Activated CD8-positive, alpha-beta T cell treated with anti-CD3 and anti-CD28 coated beads for 36 hours (primary cell): ENCODE measurements at places on chromosomes 6 and 20.
A peak's percentile ranks its signal among the peaks of the same experiment; 100 is the strongest.

DNA sequence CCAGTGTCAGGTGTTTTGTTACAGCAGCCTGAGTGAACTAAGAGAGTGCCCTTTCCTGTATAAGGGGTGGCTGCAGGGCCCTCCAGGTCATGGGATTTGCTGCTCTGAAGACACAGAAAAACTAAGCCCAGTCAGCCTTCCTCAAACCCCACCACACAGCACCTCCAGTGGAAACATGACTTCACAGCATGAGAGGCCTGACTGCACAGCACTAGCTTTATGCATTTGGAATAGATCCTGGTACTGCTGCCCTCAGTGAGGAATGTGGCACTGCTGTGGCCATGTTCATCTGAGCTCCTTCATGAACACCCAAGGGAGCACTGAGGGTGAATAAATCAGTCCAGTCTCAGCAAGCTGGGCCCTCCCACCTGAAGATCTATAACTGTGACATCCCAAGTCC is 296.1 kb upstream of the FOXQ1 start:
- no peak for DNase-seq

DNA sequence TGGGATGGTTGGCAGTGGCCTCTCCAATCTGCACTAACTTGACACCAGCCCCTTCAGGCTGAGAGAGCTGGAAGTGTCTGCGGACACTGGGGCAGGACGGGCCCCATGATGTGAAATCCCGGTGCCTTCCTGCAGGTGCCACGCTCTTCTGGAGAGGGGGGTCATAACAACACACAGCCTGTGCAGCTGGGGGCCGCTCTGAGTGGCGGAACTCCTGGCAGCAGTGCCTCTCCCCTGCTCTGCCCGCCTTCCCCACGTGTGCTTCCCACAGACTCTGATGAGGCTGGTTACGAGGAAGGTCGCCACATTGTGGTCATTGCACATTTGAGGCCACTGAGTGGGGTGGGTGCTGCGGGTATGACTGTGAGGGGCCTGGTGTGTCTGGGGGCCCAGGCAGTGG is 145.2 kb downstream of the DTNBP1 start:
- DNase-seq: no peak

DNA sequence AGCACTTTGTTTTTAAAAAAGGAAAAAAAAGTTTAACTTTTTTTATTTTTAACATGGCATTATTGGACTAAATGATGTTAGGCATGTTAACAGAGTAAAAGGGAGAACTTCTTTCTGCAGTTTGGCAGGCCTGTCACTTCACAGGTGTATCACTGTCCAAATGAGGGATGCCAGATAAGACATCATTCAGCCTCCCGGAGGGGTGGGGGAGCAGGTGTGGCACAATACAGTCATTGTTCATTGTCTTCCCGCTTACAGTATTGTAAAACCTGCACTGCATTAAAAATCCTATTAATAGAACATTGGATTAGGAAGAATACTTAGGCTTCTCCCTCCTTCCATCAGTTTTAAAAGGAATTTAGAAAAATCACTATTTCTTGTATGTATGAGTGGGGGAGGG is 80.7 kb downstream of the CARMIL1 start:
- DNase-seq: no peak

- no peak for DNase-seq
Measured at GRCh38 chr6:17894191-17894590, 93.2 kb downstream of the KIF13A start.

DNA sequence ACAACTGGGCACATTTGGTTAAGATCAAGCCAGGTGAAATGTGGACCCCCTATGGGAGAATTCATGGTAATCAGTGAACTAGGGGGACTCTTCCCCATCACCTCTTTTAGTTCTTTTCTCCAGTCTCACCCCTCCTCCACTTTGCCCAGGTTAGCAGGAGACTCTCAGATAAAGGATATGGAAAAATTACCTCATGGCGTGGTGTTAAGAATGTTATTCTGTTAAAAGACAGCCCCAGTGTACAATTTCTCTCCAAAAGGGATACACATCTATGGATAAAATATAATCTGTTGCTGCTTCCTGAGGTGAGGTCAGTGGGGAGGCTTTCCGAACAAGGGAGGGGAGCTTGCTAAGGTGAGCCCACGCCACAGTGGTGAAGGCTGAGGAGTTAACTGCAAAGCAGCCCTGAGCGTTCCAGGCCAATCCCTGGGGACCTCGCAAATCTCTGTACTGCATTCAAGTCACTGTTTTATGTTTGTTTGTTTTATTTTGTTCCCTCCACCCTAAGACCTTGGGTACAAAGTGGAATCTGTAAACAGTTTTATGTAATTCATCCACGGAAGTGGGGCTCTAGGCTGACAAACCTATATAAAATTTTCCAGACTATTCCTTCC is 52.0 kb downstream of the ADGRF1 start:
- DNase-seq: no peak

DNA sequence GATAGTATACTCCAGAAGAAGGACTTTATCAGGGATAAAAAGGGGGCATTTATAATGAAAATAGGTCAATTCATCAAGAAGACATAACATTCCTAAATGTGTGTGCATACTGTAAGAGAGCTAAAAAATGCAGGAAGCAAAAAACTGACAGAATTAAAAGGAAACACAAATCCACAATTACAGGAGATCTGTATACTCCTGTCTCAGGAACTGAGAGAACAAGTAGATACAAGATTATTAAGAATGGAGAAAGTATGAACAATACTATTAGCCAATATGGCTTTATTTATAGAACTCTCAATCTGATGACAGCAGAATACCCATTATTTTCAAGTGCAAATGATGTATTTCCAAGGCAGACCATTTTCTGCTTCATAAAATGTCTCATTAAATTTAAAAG is 167.7 kb upstream of the BMP5 start:
- no peak for DNase-seq

DNA sequence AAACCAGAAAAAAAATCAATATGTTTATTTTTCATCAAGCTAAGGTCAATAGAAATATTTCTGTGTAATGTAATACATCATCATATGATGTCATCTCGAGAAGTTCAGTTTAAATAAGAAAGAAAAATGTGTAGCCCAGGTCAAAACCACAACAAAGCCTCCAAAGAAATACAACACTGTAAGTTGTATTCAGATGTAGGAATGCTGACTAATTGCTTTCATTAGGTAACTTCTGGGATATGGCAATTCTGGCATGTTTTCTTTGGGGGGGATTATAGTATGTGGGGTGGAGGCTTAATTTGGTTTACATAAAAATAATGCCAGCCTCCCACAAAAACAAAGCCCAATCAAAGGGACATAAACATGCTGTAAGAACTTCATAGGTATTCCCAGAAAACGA is 881.8 kb upstream of the CITED2 start:
- DNase-seq: no peak

- DNase-seq: no peak
Measured at GRCh38 chr20:38148328-38149102, 16.6 kb downstream of the TGM2 start.

GRCh38 chr6:133223452-133224029 is 17.6 kb upstream of the EYA4 start:
- no peak for DNase-seq

GRCh38 chr20:5095454-5095853 is 24.3 kb downstream of the PCNA start:
- no peak for DNase-seq

DNA sequence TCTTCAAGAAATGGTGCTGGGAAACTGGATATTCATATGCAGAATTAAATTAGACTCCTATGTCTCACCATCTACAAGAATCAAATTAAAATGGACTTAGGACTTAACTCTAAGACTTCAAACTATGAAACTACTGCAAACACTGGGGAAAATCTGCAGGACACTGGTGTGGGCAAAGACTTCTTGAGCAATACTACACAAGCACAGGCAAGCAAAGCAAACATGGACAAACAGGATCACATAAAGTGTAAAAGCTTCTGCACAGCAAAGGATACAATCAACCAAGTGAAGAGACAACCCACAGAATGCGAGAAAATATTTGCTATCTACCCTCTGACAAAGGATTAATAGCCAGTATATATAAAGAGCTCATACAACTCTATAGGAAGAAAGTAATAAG is 1161.1 kb upstream of the CITED2 start:
- no peak for DNase-seq

- DNase-seq: no peak
Measured at GRCh38 chr20:4041748-4042411, 26.5 kb upstream of the RNF24 start.

DNA sequence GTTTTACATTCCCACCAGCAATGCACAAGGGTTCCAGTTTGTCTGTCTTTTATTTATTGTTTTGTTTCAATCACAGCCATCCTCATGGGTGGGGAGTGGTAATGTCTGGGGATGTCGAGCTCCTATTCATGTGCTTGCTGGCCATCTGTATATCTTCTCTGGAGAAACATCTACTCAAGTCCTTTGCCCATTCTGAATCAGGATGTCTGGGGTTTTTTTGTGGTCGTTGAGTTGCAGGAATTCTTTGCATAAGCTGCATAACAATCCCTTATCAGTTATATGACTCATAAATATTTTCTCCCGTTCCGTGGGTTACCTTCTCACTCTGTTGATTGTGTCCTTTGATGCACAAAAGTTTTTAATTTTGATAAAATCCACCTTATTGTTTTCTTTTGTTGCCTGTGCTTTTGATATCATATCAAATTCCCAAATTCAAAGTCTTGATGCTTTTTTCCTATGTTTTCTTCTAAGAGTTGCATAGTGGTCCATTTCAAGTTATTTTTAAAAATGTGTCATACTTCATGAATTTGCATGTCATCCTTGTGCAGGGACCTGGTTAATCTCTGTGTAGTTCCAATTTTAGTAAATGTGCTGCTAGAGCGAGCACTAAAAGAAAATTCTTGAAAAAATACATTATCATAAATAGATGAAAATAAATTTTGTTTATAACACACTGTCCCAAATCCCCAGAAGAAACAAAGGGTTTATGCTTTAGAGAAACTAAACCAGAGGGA is 54.9 kb upstream of the PDE10A start:
- DNase-seq: no peak

DNA sequence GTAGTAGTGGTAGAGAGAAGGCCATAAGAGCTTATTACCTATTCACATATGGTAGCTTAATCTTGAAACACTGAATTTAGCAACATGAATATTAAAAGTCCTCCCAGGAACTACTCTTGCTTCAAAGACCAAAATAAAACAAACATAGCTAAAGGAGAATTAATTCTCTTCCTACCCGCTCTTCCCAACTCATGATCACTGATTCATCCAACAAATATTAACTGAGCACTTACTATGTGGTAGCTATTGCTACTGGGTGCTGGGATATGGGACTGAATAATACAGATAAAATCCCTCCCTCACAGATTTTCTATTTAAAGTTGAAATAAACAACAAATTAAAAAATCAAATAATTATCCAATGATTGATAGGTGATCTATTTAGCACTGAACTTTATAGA is 287.1 kb downstream of the BTBD9 start:
- DNase-seq: no peak

DNA sequence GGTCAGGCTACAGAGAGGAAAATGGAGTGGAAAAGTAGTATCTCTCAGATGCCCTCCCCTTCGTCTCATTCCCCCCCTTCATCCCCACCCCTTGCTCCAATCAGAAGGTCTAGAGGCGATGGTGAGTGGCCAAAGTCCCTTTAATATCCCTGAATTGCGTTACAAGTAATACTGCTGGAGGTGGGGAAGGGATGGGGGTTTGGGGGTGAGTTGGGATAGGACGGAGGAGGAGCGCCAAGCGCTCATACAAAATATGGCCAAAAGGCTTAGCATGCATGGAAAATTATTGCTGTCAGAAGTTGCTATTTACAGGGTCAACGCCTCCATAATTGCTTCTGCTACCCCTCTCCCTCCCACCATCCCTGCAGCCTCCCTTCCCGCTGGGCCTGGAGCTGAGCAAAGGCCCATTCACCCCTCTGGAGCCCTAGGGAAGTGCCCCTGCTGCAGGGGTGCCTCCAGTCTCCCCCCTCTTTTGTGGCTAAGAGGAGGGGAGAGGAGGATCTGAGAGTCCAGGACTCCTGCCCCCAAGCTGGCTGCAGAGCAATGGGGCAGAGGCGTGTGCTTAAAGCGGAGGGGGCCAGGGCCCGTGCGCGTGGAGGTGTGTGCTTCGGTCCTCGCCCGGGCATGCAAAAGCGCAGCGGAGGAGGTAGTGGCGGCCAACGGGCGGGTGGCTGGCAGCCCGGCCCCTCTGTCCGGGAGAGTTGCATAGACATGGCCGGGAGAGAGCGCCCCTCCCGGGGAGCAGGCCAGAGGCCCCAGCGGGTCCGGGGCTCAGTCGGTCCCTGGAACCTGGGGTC is 8.7 kb upstream of the SRXN1 start:
- DNase-seq: no peak

- no peak for DNase-seq
Measured at GRCh38 chr6:7202950-7203349, 95.2 kb downstream of the RREB1 start.

- no peak for DNase-seq
Measured at GRCh38 chr6:162543221-162543620, 184.3 kb downstream of the PRKN start.

GRCh38 chr6:153145591-153145990 is 14.5 kb upstream of the RGS17 start:
- DNase-seq: no peak

GRCh38 chr20:58306421-58307261 is 2.9 kb upstream of the RAB22A start:
- peak; percentile 80 for DNase-seq

DNA sequence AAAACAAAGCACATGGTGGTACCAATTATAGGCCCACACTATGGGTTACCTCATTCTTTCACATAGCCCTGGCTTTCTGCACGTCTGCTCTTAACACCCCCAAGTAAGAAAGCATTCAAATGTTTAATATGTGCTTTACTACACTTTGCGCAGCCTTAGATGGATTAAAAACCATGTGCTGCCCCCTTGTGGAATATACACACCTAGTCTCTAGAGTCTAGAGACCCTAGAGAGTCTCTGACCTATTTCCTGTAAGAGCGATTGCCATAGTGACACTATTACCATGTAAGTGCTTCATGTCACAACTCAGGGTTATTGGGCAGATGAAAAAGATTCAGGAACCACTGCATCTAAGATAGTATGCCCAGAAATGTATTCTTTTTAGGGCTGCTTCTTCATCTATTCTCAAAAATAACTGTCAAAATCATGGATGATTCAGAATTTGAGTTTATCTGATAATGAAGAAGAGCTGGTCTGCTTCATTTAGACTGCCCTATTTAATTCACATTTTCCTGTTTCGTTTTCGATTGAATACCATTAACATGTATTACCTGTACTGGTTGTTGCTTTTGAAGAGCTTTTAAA is 186.3 kb downstream of the ADGB start:
- peak; percentile 49 for DNase-seq

GRCh38 chr20:35248641-35249475 is 22.4 kb downstream of the MMP24 start:
- no peak for DNase-seq
